Activated CD4-positive, alpha-beta T cell treated with anti-CD3 and anti-CD28 coated beads for 1 hour (primary cell): ENCODE measurements at places on chromosomes 13 and 19.

DNA sequence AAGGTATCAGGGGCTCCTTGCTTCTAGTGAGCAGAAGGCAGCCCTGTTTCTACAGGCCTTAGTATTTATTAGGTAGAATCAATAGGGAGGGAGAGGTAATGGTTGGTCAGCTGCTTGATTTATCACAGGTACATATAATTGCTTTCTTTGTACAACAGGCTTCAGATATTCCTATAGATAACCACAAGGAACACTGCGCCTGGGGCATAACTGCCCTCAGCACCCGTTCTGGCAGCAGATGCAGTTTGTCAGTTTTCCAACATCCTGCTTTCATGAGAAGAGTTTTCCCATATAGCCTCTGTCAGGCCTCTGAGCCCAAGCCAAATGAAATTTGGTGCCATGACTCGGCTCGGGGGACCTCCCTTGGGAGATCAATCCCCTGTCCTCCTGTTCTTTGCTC is 12.4 kb upstream of the ZNF486 start:
- no peak for DNase-seq

DNA sequence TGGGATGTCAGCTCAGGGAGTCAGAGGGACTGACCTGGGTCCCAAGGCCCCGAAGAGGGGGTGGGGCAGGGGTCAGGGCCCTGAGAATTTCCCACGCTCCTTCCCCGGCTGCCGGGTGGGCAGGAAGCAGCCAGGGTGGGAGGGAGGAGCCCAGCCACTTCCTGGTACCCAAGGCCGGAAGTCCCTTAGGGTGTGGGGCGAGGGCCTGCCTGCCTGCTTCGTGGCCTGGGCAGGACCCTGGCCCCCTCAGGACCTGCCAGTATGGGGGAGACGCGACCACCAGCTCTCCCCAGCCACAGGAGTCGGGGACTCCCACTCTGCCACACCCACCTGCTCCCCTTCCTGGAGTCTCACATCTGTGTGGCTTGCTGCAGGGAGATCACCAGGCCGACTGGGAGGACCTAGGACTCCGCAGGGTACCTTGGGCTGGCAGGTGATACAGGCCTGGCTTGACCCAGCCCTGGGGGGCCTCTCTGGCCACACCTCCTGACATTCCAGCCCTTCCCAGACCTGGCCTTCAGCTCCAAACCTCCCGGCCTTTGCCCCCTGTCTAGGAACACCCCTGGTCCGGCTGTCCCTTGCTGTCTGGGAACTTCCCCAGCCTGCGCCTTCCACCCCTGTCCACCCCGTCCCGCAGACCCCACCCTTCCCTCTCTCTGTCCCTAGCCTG is 9.8 kb upstream of the CIRBP start:
- peak; percentile 56 for DNase-seq

DNA sequence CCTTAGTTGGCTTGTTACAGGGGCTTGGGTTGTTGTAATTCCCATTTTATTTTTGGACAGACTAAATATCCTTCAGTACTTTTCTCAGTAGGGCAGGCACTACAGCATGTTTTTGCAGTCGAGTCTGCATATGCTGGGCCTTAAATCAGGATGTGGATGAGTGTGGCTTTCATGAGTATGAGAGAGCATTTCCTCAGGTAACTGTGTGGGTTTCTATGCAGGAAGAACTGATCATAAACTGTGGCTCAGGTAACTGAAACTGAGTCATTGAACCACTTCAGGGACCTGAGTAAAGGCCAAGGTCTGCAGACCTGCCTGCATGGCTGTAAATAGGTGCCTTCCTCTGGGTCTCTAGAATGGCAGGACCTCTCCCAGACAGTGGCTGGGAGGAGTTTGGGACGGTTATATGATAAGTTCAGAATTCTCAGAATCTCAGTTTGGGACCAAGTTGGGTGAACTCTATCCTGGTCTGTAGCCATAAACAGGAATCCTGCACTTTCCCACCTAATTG is 112.1 kb downstream of the ZNF737 start:
- no peak for DNase-seq

GRCh38 chr19:51559240-51559639 is 11.8 kb upstream of the ZNF175 start:
- DNase-seq = no peak

DNA sequence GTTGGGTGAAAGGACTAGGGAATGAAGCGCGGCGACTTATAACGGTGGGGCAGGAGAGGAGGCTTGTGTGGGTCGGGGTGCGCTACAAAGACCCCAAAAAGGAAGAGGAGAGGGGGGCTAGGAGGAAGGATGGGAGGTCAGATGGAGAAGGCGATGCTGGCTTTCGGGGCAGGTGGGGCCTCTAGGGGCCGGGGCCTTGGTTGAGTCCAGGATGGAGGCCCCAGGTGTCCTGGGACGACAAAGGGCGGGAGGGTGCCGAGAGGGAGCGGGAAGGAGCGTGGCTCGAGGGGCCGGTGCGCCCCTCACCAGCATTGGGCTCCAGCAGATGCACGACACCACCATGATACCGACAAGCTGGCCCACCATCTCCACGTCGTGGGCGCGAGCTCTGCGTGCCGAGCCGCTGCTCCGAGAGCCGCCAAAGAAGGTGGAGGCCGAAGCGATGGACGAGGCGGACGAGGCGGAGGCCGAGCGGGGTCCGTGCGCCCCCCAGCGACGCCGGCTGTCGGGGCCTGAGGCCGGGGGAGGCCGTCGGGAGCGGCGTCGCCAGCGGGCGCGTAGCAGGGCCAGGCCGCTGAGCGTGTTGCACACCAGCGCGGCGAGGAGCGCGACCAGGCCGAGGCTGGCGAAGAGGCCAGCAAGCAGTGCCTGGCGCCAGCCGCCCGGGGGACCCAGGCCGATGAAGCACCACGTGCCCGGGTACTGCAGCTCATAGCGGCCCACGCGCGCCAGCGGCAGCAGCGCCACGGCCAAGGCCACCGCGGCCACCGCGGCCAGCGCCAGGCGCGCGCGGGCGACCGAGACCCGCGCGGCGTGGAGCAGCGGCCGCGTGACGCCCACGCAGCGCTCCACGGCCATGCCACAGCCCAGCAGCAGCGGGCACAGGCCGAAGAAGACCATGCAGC is 1.8 kb downstream of the PTGER1 start:
- no peak for DNase-seq

DNA sequence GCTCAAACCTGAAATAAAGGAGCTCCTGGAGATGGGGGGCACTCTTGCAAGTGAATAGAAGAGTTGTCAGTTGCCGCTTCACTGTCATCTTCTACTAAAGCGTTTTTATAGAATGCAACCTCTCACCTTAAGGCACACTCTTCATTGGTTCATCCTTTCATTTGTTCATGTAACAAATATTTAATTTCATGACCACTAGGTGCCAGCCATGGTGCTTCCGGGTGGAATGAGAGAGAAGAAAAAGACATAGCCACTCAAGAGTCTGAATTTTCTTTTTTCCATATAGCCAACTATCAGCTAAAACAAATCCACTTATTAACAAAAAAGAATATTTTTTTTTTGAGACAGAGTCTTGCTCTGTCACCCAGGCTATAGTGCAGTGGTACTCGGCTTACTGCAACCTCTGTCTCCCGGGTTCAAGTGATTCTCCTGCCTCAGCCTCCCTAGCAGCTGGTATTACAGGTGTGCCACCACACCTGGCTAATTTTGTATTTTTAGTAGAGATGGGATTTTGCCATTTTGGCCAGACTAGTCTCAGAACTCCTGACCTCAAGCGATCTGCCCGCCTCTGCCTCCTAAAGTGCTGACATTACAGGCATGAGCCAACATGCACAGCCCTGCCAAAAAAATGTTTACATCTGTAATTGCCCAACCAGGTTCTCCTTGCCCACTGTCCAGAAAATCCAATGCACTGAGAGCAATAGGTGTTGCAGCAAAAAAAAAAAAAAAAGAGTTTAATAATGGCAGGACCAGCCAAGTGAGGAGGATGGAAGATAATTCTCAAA is 22.1 kb upstream of the SACS start:
- no peak for DNase-seq

- DNase-seq = no peak
These were observed 145.7 kb downstream of the LHFPL6 start for GRCh38 chr13:39457274-39457673.

GRCh38 chr19:18865973-18866799 is 29.8 kb downstream of the CERS1 start:
- peak; percentile 39 for DNase-seq

- DNase-seq = no peak
These were observed 422.0 kb downstream of the FGF14 start for GRCh38 chr13:101979825-101980224.

- no peak for DNase-seq
These were observed 42.9 kb downstream of the C13orf46 start for GRCh38 chr13:113930671-113931637.

GRCh38 chr19:18871543-18871942 is 24.4 kb downstream of the CERS1 start:
- DNase-seq = no peak

- no peak for DNase-seq
These were observed 5.3 kb upstream of the TCF3 start for GRCh38 chr19:1657746-1658145.

- DNase-seq = no peak
These were observed 2165.2 kb downstream of the PCDH9 start for GRCh38 chr13:65064967-65065366.

DNA sequence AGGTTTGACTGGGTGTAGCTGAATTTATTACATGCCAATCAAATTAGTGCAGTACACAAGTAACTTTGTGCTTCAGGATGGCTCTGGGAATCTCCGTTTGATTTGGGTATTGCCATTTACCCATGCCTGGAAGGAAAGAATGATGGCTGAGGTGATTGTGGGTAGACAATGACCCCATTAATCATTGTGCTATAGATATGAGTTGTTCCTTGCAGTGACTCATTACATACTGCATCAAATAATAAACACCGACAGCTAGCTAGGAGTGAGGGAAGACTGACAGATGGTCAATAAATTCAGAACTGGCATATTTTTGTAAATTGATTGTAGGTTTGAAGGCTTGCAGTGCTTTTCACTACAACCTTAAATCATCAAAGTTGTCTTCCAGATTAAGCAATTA is 1069.5 kb downstream of the DIAPH3 start:
- DNase-seq = no peak

GRCh38 chr19:17659996-17660395 is 28.2 kb downstream of the UNC13A start:
- DNase-seq = no peak

GRCh38 chr19:34145741-34146202 is 26.5 kb upstream of the LSM14A start:
- DNase-seq = peak; percentile 22

DNA sequence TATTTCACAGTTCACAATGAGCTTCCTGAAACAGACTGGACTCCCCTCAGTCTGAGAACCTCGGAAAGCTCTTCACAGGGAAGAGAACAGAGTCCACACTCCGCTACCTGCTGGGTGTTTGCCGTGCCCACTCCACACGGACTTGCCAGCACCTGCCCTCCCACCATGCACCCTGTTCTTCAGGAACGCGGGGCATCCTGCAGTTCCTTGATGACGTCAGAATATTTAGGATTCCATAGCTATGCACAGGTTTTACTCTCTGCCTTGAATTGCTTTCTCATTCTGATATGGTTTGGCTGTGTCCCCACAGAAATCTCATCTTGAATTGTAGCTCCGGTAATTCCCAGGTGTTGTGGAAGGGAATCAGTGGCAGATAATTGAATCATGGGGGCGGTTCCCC is 74.4 kb upstream of the FARP1 start:
- DNase-seq = no peak

DNA sequence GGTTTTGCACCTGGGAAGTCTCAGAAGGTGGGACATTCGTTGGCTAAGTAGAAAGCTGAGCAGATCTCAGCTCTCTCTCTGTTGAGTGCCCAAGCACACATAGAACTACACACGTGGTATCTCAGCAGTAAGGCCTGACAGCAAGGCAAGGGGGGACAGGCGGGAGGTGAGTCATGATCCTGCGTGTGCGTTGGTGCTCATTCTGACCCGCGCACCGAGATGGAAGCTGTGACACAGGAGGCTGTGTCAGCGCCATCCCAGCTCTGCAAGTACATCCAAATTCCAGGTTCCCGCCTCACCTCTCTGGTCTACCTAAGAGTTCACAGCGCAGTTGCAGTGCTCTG is 135.7 kb downstream of the USP12 start:
- DNase-seq = no peak
